SW480 (cell line): ENCODE measurements at places on chromosomes 16 and 17.

DNA sequence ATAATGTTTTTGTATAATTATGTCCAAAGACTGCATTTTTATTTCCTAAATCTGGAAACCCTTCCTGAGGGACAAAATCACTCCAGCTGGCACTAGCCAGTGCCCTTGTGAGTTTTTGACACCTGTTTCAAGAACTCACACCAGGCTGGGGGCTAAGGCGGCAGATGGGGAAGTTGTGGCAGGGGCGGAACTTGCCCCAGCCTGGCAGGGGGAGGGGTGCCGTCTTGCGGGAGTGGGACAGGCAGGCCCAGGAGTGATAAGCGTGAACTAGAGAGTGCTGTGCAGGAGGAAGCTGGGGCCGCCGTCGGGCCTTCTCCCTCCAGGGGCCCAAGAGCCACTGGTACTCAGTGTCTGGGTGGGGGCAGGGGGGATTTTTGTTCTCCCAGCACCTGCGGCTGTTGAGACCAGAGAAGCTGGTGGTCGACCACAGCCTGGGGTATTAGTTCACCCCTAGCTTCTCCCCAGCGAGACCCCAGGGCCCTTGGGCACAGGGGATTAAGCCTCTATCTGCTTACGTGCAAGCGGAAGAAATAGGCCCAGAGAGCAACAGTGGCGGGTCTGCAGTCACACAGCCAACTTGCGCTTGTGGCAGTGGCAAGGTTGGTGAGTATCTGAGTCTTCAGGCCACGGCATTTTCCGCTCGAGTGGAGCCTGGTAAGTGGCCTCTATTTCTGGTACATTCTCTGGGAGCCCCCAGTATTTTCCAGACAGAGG is 40.2 kb upstream of the PLCG2 start:
- no peak for DNase-seq

GRCh38 chr16:81601008-81601428 is 156.4 kb downstream of the CMIP start:
- DNase-seq: no peak

GRCh38 chr17:11138023-11138422 is 103.0 kb upstream of the SHISA6 start:
- DNase-seq: peak; percentile 29

GRCh38 chr16:1145383-1146100 is 7.4 kb upstream of the CACNA1H start:
- no peak for DNase-seq

DNA sequence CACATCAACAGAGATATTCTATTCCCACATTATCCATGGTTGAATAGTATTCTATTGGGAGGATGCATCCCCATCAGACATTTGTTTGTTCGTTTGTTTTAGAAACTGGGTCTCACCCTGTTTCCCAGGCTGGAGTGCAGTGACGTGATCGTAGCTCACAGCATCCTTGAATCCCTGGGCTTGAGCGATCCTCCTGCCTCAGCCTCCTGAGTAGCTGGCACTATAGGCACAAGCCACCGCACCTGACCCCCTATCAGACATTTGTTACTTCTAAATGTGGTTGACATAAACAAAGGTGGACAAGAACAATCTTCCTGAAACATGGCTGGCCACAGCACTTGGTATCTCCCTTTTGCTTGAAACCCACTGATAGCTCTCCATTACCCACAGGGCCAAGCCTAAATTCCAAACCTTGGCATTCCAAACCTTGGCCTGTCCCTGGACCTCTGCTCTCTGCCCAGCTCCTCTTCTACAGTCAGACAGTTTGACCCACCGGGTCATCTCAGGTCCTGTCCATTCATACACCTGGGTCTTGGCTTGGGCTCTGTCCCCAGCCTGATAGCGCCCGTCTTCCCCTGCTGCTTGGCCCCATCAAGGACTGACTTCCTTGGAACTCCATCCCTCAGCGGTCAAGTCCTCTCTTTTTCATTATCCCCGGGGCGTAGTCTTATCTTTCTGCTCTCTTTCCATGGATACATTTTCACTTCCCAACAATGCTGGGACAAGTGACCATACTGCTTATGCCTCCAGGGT is 1.5 kb upstream of the PRR29 start:
- DNase-seq: no peak

GRCh38 chr16:73179705-73180331 is 131.9 kb upstream of the ZFHX3 start:
- DNase-seq: no peak

DNA sequence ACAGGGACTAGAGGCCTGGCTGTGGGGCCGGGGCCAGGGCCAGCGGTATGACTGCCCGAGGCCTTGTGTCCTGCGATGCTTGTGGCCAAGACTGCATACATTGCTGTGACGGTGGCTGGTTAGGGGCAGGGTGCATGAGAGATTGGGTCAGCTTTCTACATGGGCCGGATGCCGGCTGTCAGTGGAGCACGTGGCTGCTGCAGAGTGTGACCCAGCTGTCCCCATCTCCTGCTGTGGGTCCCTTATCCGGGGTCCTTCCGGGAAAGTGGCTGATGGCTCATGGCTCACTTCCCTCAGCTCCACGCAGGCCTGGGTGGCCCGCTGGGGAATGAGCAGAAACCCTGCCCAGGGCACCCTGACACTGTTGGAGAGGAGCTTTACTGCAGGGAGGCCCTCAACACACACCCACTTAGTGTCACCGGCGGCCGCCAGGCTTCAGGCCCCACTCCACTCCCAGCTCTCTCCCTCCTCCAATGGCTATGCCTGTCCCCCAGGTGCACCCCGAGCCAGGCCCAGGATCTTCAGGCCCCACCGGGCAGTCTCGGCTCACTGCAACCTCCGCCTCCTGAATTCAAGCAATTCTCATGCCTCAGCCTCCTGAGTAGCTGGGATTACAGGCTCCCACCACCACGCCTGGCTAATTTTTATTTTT is 808 bp upstream of the RGS11 start:
- DNase-seq: no peak

DNA sequence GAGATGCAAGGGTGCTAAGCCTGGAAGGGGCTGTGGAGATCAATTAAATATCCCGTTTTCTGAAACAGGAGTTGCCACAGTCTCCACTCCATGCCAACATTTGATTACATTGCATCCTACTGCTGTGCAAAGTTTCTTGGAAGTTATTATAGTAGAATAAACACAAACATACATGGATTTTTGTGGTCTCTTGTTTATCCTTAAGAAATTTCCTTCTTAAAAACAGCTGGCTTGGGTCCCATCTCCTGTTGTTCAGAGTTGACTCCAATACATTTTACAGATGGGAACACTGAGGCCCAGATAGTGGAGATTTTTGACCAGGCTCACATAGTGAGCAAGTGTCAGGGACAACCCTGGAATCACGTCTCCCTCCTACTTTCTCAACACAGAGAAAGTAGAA is 124.0 kb upstream of the ADAMTS18 start:
- no peak for DNase-seq

- DNase-seq: no peak
Measured at GRCh38 chr16:20410121-20410723, 888 bp downstream of the ACSM5 start.

GRCh38 chr16:77853161-77853560 is 64.8 kb downstream of the VAT1L start:
- no peak for DNase-seq

DNA sequence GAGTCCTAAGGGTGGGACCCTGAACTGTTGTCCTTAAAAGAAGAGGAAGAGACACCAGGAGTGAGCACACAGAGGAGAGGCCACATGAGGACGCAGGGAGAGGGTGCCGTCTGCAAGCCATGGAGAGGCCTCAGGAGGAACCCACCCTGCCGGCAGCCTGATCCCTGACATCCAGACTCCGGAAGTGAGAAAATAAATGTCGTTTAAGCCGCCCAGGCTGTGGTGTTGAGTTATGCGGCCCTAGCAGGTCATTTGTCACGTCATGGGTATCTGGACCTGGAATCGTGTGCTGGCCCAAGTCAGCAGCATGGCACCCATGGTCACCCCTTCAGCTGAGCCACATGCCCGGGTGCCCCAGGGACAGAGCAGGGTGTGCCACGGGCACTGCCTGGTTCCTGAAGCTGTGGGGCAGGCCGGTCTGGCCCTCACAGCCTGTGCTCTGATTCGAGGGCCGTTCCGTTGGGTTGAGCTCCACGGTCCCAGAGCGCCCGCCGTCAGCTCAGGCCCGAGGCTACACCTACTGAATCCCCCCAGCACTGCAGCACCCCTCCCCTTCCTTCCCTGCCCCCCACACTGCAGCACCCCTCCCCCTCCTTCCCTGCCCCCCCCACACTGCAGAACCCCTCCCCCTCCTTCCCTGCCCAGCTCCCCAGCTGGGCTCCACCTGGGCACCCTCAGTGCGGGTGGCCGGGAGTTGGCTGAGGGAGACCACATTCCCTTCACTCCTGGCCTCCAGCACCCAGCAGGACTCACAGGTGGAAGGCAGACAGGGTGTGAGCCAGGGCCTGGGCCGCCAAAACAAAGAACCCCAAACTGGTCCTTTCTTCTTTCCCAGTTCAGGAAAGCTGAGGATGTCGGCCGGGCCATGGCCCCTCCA is 2.7 kb upstream of the CCDC57 start:
- DNase-seq: no peak

GRCh38 chr16:85054948-85055492 is 27.4 kb downstream of the KIAA0513 start:
- no peak for DNase-seq

- DNase-seq: no peak
Measured at GRCh38 chr16:65318138-65318537, 196.3 kb upstream of the CDH11 start.

DNA sequence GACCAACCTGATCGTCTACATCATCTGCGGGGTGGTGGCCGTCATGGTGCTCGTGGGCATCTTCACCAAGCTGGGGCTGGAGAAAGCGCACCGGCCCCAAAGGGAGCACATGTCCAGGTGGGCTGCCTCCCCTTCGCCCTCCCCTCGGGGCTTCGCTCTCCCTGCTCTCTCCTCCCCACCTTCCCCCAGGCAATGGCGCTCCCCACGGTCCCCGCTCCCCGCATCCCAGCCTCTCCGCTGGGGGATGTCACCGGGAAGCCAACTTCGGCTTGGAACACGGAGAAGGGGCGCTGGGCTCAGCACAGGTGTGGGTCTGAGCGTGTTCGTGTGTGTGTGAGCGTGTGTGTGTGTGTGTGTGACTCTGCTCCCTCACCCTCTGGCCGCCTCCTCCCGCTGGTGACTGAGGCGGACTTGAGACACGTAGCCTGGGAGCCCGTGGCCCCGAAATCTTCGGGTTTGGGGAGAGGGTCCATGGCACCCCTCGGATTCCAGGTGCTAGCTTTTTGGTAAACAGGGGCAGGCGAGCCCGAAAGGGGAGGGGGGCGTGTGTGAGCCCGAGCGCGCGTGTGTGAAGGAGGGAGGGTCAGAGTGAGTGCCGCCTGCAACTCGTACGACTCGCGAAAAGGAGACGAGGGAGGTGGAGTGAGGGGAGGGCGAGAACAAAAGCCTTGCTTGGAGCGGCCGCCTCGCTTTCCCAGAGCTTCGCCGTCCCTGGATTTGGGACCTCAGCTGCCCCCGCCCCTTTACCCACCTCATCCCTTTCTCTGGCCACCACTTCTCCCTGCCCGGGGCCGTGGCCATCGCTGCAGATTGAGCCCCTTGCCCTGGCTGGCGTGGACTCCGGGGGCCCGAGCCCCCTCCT is 1.3 kb downstream of the SHISA9 start:
- no peak for DNase-seq

GRCh38 chr17:9941305-9941704 is 36.2 kb upstream of the RCVRN start:
- DNase-seq: no peak

GRCh38 chr16:66899945-66900710 is 18.6 kb downstream of the CDH16 start:
- DNase-seq: no peak
